Pulmonary artery endothelial cell (primary cell): ENCODE measurements at places on chromosomes 11 and 22. TPM values are rescaled to one million over a fixed set of nuclear protein-coding genes. Genes with fewer than 3 reads are reported as not detected.

Gene C11orf58
- 194 and 278 TPM in 2 replicates for total RNA-seq

Gene OR51B4
- not detected in 2 replicates for total RNA-seq

Gene SYT12
- total RNA-seq, result 0.04 TPM in 1 of 2 replicates, not detected in the other

Gene PTGDR2
- total RNA-seq, result under 0.01 and 0.04 TPM in 2 replicates

Gene PRR33
- not detected in 2 replicates for total RNA-seq

Gene NCF4
- not detected in 2 replicates for total RNA-seq

Gene OR51B2
- total RNA-seq, result not detected in 2 replicates

Gene FAM180B
- 0.07 TPM in 1 of 2 replicates, not detected in the other for total RNA-seq

Gene OSM
- total RNA-seq, result not detected in 2 replicates

Gene OR8A1
- total RNA-seq, result not detected in 2 replicates

Gene OR52A1
- not detected in 2 replicates for total RNA-seq

Gene WNT11
- not detected in 2 replicates for total RNA-seq

Gene SLC22A25
- total RNA-seq, result not detected in 2 replicates

Gene VSIG2
- total RNA-seq, result 0.26 and 0.42 TPM in 2 replicates

Gene TEF
- 2.7 and 4.0 TPM in 2 replicates for total RNA-seq

Gene APOBEC3B
- 2.4 and 4.2 TPM in 2 replicates for total RNA-seq

Gene TNRC6B
- total RNA-seq, result 13.3 and 23.0 TPM in 2 replicates

Gene HBG2
- not detected in 2 replicates for total RNA-seq

Gene NXPE2
- not detected in 2 replicates for total RNA-seq

Gene OR56A5
- total RNA-seq, result not detected in 2 replicates

Gene CLMP
- 2.3 and 12.3 TPM in 2 replicates for total RNA-seq

Gene TBX1
- total RNA-seq, result 0.71 and 6.5 TPM in 2 replicates

Gene CLTCL1
- 4.4 and 6.2 TPM in 2 replicates for total RNA-seq

Gene IGLL1
- total RNA-seq, result not detected in 2 replicates

Gene SCUBE1
- not detected in 2 replicates for total RNA-seq

Gene OR8D2
- total RNA-seq, result not detected in 2 replicates
